ENCODE measurements at places on chromosomes 6 and 20. TPM values are rescaled to one million over a fixed set of nuclear protein-coding genes. Genes with fewer than 3 reads are reported as not detected.
A peak's percentile ranks its signal among the peaks of the same experiment; 100 is the strongest.

DNA sequence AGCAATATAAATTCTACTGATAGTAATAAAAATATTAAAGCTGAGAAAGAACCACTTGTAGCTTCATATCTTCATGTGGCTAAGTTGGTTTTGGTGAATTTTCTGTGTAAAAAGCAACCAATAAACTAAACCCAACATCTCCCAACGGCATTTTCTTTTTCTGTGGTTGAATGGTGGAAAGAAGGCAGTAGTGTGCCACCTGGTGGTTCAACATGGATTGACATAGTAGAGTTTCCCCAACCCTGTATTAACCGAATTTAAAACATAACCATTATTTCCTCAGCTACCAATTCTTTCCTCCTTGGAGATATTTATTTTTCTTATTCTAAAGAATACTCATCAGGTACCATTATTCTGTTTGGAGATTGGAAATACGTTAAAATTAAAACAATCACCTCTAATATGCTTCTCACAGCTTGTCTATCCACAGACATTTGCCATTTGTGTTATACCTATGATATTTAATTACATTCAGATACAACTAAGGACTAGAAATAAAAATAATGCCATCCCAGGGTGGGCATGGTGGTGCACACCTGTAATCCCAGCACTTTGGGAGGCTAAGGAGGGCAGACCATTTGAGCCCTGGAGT is 117.1 kb upstream of the EEF1E1 start:
- peak; percentile 71 for DNase-seq

DNA sequence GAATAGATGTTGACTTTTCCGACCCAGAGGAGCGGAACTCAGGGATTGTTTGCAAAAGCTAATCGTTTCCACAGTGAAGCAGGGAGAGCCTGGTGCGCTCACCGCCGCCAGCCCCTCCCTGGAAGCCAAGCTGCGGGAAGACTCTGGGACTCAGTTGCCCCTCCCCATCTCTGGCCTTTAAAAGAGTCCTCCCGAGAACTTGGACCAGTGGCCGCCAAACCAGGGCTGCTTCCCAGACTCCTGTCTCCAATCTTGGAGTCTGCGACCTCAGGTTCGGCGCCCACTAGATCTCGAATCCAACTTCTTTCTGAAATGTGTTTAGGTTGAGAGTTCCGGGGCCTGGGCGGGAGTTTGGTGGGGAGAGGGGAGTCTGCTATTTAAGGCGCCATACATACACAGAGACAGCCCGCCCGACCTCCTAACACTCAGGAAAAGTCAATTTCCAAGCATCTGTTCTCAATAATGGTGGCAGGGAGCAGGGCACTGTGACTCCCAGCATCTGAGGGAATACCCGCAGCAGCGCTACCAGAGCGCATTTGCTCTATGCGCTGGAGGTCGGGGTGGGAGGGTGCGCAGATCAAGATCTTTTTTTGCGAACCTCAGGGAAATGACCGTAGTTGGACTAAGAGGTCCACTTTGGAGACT is 800 bp upstream of the GRIK2 start:
- no peak for DNase-seq

DNA sequence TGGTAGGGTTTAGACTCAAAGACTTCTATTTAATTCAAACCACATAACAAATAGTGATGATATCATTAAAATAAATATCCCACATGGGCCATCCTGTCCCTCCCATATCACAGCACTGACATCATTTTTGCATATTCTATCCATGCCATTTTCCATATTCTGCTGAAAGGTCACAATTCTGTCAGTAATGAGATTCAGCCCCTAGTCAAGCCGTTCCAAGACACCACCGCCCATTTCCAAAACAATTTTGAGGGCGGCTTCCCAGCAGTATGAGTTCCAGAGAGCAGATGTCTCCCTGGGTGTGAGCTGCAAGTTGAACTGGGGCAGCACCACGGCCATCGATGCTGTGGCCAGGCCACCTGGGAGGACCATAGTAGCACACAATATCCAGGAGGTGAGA is 65.1 kb upstream of the PLEKHG1 start:
- DNase-seq: no peak

- DNase-seq: no peak
These were observed 75.2 kb downstream of the ZHX3 start for GRCh38 chr20:41242352-41242751.

- DNase-seq: no peak
These were observed 73.9 kb downstream of the PLG start for GRCh38 chr6:160775792-160776580.

DNA sequence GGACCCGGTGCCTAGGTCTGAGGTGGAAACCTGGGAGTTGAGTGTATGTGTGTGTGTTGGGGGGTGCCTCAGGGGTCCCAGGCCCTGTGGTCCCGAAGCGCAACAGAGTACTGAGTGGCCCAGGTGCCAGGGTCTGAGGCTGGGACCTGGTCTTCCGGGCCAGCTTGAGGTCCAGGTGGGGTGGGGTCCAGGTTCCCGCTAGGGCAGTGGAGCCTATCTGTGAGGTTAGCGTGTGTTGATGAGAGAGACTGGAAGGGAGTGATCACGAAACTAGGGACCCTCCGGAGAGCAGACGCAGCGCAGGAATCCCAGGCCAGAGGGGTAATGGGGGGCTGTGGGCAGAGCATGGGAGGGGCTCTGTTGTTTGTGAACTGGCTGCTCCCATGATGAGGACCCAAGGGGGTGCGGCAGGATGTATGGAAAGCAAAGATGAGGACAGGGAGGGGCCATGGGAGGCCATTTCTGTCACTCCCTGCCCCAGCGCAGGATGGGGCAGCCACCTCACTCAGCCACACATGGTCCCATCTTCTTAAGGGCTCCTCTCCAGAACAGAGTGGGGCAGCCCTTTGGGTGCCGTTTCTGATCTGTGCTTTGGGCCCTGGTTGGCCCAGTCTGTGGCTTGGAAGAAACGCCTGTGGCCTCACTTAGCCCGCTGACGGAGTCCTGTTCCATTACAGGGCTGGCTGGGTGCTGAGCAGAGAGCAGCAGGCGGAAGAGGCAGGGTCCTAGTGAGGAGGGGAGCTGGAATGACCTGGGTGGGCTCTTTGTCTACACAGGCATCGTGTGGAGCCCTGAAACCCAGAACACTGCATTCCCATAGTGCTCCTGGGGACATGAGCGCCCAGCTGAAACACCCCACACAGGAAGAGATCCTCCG is 872 bp downstream of the HSPA12B start:
- DNase-seq: no peak

- no peak for DNase-seq
These were observed 345.8 kb upstream of the PRND start for GRCh38 chr20:4375881-4376280.

GRCh38 chr20:25574411-25574810 is 10.9 kb downstream of the NINL start:
- DNase-seq: no peak

DNA sequence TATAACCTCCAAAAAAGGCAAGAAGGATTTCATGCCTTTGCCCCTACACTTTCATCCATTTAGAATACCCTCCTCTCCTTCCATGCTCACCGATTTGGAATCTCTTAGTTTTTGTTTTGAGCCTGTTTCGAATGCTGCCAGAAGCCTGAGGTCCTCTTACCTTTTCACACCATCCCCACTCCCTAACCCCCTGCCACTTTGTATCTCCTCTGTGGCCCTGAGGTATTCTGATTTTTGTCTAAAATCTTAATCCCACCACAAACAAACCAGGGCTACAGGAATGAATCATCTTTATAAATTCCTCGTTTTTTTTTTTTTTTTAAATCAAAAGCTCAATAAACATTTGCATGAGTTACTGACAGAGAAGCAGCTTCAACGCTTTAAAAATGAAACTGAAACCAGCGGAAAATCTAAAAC is 1.6 kb upstream of the RPS12 start:
- no peak for DNase-seq

DNA sequence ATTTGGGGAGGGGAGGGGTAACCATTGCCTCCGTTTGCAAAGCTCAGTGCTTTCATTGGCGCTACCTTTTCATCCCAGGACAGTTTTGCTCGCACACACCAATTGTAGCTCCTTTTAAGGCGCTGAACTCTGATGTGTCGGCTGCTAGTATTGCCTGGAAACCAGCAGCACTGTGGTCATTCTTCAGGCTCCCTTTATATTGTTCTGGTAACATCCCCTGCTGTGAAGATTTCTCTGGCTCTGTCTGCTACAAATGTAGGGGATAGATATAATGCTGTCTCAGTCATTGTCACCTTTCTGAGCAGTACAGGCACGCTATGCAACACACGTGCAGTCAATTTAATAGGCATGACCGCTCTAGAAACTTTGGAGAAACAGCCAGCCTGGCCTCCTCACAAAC is 172.9 kb upstream of the SASH1 start:
- DNase-seq: no peak

GRCh38 chr6:85490516-85491248 is 40.8 kb downstream of the NT5E start:
- no peak for DNase-seq

DNA sequence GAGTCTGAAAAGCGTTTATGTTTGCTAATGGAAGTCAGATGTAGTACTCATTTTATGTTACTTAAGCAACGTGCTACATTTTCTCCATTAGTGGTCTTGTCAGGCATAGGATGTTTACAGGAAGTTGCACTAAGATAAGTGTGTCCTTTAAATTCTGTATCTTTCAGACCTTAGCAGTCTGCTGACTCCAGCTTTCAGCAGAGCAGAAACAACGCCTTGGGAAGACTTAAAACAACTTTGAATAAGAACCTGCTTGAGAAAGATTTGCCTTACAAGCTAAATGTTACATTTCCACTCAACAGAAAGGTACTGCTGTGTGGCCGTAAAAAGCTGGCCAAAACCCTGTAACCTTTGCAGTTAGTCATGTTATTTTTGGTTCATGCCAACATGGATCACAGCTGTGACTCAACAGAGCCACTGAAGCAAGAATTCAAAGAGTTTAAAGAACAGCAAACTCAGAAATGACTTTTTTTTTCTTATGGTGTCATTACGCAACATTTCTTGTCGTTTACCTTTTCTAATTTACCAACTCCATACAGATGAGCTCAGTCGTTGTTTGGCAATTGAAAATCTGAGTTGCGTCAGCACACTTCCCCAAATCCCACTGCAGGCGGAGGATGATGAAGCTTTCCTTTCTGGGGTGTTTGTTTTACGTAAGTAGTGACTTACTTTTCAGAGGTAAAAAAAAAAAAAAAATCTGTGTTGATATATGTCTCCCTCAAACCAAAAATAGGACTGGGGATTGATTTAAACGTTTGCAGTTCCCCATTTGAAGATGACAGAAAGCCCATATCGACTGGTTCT is 27.9 kb upstream of the BMP6 start:
- no peak for DNase-seq

DNA sequence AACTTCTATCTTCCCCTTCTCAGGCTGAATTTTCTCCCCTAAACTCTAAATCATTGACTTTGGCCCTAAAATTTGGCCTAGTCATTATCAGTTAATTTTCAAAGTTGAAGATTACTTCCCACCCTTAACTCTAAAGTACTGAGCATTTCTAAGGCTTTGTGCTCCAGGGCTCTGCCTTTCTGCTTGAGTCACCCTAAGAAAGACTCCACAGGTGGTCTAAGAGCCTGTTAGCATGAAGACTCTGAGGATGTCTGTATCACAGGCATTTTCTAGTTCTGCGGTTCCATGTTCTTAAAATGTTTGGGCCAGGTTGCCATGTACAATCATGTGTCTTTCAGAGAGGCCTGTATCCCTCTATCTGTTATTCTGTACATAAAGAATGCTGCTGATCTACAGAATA is 808.1 kb upstream of the MANEA start:
- no peak for DNase-seq

DNA sequence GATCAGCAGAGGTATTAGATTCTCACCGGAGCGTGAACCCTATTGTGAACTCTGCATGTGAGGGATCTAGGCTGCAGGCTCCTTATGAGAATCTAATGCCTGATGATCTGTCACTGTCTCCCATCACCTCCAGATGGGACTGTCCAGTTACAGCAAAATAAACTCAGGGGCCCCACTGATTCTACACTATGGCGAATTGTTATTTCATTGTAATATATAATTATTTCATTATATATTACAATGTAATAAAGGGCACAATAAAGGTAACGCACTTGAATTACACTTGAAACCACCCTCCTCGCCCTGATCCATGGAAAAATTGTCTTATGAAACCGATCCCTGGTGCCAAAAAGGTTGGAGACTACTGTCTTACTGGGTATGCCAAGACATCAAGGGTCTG is 18.6 kb downstream of the PRKN start:
- no peak for DNase-seq

GRCh38 chr6:158781692-158782373 is 37.3 kb downstream of the EZR start:
- DNase-seq: no peak

- no peak for DNase-seq
These were observed 165.6 kb upstream of the SULF2 start for GRCh38 chr20:47950913-47951283.

DNA sequence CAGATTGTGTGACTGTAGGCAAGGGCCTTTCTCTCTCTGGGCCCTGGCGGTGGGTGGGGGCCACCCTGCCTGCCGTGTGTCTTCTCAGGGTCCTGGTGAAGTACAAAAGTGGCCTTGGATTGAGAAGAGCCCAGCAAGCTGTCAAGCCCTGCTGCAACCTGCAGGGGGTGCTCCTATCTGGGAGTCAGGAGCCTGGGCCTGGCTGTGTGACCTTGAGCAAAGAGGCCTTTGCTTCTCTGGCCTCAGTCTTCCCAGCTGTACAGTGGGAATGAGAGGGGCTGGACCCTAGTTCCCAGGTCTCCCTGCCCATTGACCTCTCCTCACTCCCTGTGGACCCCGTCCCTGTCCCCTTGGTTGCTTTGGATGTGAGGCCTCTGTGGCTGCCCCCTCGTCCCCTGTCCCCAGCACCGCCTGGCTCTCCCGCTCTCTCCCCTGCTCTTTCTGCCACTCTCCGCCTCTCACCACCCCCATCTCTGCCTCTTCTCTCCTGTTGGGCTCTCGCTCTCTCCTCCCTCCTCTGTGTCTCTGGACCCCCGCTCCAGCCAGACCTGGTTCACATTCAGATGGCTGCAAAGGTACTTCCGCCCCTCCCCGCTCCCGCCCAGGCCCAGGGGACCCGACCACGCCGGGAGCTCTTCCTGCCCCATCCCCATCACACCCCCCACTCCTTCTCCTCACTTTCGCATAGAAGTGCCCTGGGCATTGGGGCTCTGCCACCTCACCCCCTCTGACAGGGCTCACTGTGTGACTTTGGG is 46.7 kb downstream of the SRC start:
- no peak for DNase-seq

DNA sequence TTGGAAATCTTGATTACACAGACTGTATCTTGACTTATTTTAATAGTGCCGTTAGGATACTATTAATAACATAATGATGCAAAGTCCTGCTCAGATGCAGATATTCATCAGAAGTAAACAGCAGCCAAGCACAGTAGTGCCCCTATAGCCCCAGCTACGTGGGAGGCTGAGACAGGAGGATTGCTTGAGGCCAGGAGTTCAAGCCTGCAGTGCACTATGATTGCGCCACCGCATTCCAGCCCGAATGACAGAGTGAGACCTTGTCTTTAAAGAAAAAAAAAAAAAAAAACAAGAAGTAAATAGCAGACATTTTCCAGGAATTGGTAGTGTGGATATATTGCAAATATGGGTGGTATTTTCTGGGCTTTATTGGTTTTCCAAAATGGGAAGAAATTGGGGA is 61.8 kb downstream of the TULP4 start:
- DNase-seq: no peak

VNN1 gene
- total RNA-seq: 0.84 TPM

NMBR gene
- 1.1 TPM for total RNA-seq

COL20A1 gene
- total RNA-seq: not detected

EPPIN gene
- not detected for total RNA-seq

GCLC gene
- 25.6 TPM for total RNA-seq

C6orf15 gene
- total RNA-seq: not detected

RIPOR2 gene
- total RNA-seq: 27.0 TPM

FAM209B gene
- not detected for total RNA-seq

SIRPG gene
- total RNA-seq: not detected

MATN4 gene
- not detected for total RNA-seq

RRAGD gene
- total RNA-seq: 21.3 TPM

PKIB gene
- total RNA-seq: 2.0 TPM

SRC gene
- total RNA-seq: 36.9 TPM
